NCI-H1092 (cell line): ENCODE measurements at places on chromosomes 2 and 18.
A peak's percentile ranks its signal among the peaks of the same experiment; 100 is the strongest.

DNA sequence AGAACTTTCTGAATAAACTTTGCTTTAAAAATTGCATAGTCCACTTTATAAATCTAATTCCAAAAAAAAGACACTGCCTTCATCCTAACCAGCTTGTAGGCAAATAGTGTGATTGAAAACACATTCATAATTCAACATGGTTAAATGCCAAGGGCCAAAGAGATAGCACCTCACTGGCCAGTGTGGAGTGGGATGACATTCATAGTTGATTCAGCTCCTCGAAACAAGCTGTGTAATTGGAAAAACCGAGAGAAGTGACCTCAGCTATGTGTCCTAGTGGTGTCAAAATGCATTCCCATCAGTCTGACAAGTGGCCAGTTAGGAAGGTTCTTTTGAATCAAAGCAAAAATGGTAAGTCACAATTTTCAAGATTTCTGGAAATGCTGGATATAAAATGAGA is 1068.5 kb upstream of the CELF4 start:
- no peak for DNase-seq

GRCh38 chr18:55876254-55876653 is 288.3 kb upstream of the TCF4 start:
- DNase-seq: no peak

GRCh38 chr2:86243272-86243671 is 44.0 kb downstream of the MRPL35 start:
- no peak for DNase-seq

DNA sequence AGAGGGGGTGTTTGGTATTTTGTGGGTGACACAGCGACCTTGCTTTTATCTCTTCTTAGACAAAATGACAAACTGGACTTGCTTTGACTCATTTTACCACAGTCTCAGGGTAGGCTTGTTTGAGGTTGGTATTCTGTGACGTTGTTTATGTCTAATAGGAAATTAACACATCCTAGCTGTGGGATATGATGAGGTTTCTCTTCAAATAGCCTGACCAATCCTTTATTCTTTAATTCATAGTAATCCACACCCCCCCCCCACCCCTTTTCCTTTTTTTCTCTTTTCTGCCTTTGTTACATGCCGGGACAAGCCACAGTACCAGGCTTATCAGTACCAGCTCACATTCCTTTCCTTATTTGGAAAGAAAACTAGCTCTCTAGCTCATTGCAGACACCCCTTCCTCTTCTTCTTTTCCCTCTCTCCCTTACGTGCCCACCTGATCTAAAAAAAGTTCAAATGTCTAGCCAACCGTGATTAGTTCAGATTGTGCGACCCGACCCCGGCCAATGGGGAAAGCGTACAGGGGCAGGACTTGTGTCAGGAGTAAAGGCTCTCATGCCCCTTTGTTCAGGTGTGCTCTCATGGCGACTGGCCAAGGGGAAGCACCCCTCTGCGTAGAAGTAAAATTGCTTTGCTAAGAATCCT is 52.2 kb upstream of the PTPRM start:
- no peak for DNase-seq

- peak; percentile 31 for DNase-seq
Observed at GRCh38 chr18:62399781-62400308, 74.7 kb downstream of the TNFRSF11A start.

GRCh38 chr2:175227393-175227792 is 45.9 kb upstream of the ATP5MC3 start:
- DNase-seq: no peak

DNA sequence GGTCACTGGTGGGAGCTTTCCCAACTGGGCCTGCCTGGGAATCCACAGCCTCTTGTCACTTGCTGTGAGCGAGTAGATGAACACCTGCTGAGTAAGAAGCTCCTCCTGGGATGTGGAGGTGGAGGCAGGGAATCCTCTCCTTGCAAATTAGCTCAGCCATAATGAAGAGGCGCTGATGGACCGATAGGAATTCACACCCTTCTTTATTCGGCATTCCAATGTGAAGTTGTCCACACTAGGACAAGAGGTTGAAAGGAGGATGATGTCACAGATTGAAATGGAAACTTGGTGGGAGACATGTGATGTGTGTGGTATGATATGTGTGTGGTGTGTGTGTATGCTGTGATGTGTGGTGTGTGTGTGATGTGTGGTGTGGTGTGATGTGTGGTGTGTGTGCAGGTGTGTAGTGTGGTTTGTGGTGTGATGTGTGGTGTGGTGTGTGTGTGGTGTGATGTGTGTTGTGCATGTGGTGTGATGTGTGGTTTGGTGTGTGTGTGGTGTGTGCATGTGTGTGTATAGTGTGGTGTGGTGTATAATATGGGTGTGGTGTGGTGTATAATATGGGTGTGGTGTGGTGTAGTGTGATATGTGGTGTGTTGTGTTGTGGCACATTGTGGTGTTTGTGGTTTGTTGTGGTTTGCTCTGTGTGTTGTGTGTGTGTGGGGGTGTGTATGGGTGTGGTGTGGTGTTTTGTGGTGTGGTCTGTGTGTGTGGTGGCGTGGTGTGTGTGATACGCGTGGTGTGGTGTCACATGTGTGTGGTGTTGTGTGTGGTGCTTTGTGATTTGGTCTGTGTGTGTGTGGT is 216.4 kb downstream of the BCL2 start:
- no peak for DNase-seq

DNA sequence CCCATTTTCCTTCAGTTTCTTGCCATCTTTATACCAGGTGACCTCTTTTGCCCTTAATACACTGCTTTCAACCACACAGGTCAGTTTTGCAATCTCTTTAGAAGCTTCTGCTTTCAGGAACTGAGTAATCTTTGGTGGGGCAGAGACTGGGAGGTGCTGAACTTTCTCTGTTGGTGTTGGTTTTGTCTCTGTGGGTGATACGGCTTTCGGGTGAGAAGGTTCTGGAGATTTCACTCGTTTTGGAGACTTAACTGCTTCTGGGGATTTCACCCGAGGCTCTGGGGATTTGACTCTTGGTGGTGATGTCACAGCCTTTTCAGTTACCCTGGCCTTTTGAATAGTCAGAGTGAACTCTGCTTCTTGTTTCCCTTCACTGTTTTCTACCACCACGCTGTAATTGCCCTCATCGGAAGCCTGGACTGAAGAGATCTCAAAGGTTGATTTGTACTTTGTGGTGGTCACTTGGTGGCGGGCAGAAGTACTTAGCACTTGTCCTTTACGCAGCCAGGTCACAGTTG is 50.4 kb downstream of the PLEKHA3 start:
- DNase-seq: no peak

DNA sequence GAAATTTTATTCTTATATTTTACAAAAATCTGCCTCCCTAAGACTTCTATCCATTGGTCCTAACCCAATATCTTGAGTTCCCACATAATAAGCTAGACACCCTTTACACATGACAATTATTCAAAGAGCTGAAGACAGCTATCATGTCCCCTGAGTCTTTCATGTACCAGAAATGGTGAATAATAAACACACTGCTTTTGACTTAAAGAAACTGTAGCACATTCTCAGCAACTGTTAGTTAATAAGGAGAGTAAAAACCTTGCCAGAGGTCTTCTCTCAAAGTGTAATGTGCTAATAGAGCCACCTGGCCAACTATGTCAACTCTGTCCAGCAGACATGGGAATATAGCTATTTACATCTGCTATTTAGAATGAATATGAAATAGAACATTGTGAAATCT is 109.7 kb upstream of the ARL5A start:
- DNase-seq: no peak

GRCh38 chr18:51339856-51340255 is 142.4 kb upstream of the MEX3C start:
- no peak for DNase-seq

- peak; percentile 49 for DNase-seq
Observed at GRCh38 chr2:165401285-165401852, 68.1 kb upstream of the CSRNP3 start.

GRCh38 chr2:70535573-70535972 is 18.1 kb downstream of the TGFA start:
- no peak for DNase-seq

- DNase-seq: no peak
Observed at GRCh38 chr18:7617738-7618422, 50.8 kb downstream of the PTPRM start.

DNA sequence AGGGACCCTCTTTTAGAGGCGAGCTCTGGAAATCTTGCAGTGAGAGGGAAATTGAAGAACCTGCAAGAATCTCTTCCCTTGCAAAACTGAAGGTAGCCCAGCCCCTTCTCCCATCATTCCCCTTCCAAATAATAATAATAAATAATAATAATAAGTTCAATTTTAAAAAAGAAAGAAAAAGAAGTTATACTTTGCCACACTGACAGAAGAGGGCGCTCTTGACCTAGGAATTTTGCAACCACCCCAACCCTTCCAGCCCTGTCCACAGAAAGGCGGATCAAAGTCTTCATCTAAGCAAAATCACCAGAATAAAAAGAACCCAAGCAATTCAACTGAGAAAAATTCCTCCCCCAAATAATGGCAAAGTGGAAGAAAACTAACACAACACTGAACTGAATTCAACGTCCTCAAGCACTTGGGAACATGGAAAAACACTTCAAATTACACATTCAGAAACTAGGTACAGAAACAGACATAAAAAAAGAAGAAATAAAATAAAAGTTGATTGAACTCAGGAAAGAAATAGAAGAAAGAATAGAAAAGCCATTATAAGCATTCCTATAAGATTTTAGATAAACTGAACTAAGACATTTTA is 98.9 kb upstream of the GLS start:
- peak; percentile 4 for DNase-seq

DNA sequence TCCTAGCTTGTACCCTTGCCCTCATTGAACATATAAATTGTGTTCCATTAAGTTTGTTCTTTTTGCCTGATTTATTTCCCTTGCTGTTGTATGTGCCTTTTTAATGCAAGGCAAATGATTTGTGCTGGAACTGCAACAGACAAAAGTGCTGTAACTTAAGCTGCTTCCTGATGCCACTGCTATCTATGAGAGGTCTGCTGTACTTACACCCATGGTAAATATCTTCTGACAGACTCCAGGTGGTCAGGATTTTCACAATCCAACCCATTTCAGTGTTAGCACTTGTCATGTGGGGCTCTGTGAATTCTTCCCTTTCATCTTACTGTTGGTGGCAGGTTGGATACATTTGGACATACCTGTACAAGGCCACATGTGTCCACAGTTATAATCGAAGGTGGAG is 63.5 kb downstream of the ARHGAP15 start:
- no peak for DNase-seq

GRCh38 chr2:162490761-162491470 is 147.0 kb downstream of the GCA start:
- no peak for DNase-seq

DNA sequence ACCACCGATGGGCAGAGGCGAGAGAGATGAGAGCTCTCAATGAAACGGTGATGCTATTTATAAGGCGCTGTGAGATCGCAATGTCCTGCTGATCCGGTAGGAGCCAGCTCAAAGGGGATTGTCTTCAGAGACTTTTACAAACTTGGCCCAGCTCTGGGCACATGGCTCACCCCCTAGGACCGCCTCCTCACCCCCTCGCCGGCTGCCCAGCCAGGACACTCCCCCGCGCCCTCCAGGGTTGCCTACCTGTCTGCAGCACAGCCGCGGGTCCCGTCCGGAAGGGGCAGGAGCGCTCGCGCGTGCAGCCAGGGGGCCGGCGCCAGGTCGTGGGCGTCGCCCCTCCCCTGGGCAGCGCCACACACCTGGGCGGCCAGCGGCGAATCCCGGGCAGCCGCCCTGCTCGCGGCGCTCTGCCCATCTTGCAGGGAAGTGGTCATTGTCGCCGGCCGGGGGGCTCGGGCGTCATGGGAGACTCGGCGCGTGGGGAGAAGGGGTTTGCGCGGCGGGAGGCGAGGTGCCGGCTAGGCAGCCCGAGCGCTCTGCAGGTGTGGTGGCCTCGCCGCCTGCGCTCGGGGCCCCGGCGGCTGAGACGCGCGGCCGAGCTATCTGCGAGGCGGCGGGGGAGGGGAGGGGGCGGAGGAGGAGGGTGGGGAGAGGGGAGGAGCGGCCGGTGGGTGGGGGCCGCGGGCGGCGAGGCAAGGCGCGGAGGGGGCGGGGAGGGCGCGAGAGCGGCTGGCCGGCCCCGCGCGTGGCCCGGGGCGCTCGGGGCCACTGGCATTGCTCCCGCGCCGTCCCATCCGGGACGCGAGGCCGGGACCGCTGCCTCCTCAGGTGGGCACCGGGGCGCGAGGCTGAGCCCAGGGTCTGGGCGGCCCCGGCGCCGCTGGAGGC is at the start of gene GRB14:
TSS of gene GRB14 (minus strand) at position 610 of the 891 bp plus-strand sequence. CDS start at position 437, 173 bp downstream.
- peak; percentile 4 for DNase-seq

GRCh38 chr2:46239847-46240181 is 57.4 kb upstream of the EPAS1 start:
- no peak for DNase-seq

GRCh38 chr18:23568281-23569138 is 17.8 kb downstream of the NPC1 start:
- DNase-seq: no peak

DNA sequence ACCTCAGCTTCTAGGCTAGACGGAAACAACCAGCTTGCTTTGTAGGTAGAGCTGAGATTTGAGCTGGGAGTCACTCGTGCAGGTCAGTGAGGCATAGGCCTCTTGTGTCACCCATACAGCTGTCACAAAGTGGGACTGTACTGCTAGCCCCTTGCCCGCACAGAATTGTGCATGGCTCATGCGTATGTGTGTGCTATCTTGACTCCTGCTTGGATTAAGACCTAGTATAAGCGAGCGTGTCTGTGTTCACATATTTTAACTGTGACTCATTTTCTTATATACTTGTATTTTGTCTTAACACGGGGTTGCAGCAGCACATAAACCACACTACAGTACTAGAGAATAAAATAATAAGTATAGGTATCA is 20.1 kb downstream of the CEP68 start:
- no peak for DNase-seq
